ENCODE measurements at places on chromosomes 4 and X. TPM values are rescaled to one million over a fixed set of nuclear protein-coding genes. Genes with fewer than 3 reads are reported as not detected.

The NWD2 gene
- total RNA-seq: not detected

The ASMT gene
- not detected for total RNA-seq

The APBB2 gene
- 79.8 TPM for total RNA-seq

The LANCL3 gene
- 0.16 TPM for total RNA-seq

The MAGEA12 gene
- total RNA-seq: not detected

The GPAT3 gene
- 9.3 TPM for total RNA-seq

The RGN gene
- total RNA-seq: under 0.01 TPM

The SLC10A3 gene
- 22.1 TPM for total RNA-seq

The DDX60 gene
- total RNA-seq: 42.2 TPM

The ADH1B gene
- 0.32 TPM for total RNA-seq

The HTATSF1 gene
- 22.0 TPM for total RNA-seq

The RNF128 gene
- total RNA-seq: 0.06 TPM

The GLOD5 gene
- not detected for total RNA-seq

The PNMA3 gene
- total RNA-seq: 0.06 TPM

The S100G gene
- total RNA-seq: not detected

The HMGN5 gene
- 1.2 TPM for total RNA-seq

The PLK4 gene
- 14.0 TPM for total RNA-seq

The STK26 gene
- total RNA-seq: 1.4 TPM

All from bladder microvascular endothelial cell (primary cell).